ENCODE measurements at places on chromosomes 4 and X.

DNA sequence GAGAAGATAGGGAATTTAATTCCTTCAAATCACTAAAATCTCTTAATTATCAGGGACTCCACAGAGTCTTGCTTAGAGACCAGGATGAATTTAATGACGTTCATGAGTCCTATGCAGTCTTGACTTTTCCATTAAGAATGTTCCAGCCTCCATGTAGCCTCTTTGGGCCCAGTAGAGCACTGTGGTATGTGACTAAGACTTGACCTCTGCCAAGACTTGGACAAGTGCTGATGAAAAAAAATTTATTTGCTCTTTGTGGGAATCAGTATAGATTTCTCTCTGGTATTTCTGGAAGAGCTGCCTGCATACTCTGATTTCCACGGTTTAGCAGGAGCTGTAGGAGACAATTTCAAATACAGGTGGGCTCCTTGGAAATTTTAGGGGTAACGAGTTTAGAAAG is 40.6 kb downstream of the CHRDL1 start:
- DNase-seq, result no peak
- H3K36me3 ChIP-seq, result no peaks in the 10 kb centered on the region
- no peak overlapping the region for H3K4me3 ChIP-seq
- no peaks in the 10 kb centered on the region for H3K4me1 ChIP-seq
- H3K27me3 ChIP-seq, result no peaks in the 10 kb centered on the region

GRCh38 chr4:13162886-13163285 is 321.3 kb downstream of the RAB28 start:
- no peaks in the 10 kb centered on the region for H3K27me3 ChIP-seq
- H3K27ac ChIP-seq, result no peak overlapping the region
- H3K4me1 ChIP-seq, result no peaks in the 10 kb centered on the region
- no peaks in the 10 kb centered on the region for H3K36me3 ChIP-seq
- H3K4me3 ChIP-seq, result no peak overlapping the region

GRCh38 chr4:144687466-144687865 is 41.5 kb downstream of the HHIP start:
- H3K27me3 ChIP-seq, result no peaks in the 10 kb centered on the region
- no peaks in the 10 kb centered on the region for H3K36me3 ChIP-seq
- no peak overlapping the region for H3K27ac ChIP-seq
- no peaks in the 10 kb centered on the region for H3K4me1 ChIP-seq
- H3K4me3 ChIP-seq, result no peak overlapping the region
- DNase-seq, result no peak

DNA sequence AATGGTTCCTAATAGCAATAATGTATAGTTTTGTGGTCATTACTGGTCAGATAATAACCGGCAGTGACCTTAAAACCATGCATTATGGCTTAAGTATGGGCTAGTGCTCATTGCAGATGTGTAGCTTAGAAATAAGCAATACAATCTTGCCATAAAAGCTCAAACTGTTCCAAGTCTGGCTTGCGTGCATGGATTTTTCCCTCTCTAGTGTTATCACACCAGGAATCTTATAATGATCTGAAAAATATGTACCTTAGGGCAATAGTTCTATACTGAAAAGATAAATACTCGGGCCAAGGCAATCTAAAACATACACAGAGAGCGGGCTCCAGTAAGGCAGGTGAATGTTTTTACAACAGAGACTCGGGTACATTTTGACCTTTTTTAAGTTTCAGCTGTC is 157.8 kb downstream of the DHX15 start:
- no peaks in the 10 kb centered on the region for H3K36me3 ChIP-seq
- H3K4me3 ChIP-seq, result no peak overlapping the region

DNA sequence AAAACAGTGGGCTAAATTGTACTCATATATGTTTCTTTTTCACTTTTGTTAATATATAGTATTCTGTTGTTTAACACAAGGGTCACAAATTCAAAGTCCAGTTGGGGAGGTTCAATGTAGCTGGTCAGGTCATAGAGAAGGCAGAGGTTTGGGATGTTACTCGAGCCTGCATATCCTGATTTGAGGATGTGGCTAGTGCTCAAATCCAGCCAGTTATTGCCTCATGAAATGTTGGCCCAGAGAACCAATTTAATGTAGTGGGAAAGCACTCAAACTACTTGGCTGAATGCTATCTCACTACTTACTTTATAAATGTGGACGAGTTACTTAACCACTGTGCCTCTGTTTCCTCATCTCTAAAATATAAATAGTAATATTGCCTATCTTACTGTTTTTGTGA is 12.5 kb downstream of the USO1 start:
- H3K4me1 ChIP-seq, result peaks cover 20% of the 10 kb centered on the region
- H3K4me3 ChIP-seq, result no peak overlapping the region
- no peak overlapping the region for H3K27ac ChIP-seq
- peaks cover 11% of the 10 kb centered on the region for H3K36me3 ChIP-seq

All from activated CD4-positive, alpha-beta memory T cell treated with anti-CD3 and anti-CD28 coated beads for 36 hours (primary cell).